LHCN-M2 (cell line): ENCODE measurements at places on chromosomes 11 and 22. TPM values are rescaled to one million over a fixed set of nuclear protein-coding genes. Genes with fewer than 3 reads are reported as not detected.

GRCh38 chr11:313787-314553 is at the start of gene IFITM1:
TSS of gene IFITM1 (plus strand) at chr11:314040. CDS start at chr11:314171, 131 bp downstream.
- DNase-seq = no peak

- no peak for DNase-seq
Measured at GRCh38 chr11:20621679-20622078, 22.3 kb downstream of the SLC6A5 start.

DNA sequence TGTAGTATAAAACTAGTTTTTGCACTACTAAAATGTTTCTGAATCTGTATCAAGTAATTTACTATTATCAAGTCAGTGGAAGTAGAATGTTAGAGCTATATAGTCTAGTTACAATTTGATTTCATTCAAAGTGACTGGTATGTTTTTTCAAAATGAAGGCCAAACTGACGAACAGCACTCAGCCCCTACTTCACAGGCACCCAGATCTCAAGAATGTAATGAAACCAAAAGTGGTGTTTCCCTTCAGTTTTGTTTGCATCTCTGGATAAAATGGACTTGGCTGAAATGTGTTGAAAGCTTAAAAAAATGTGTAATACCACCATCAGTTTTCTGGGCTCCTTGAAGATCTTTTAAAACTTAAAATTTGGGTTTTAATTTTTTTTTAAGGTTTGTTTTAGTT is 46.4 kb downstream of the QSER1 start:
- no peak for DNase-seq

- DNase-seq = no peak
Measured at GRCh38 chr22:25692397-25693267, 49.4 kb upstream of the MYO18B start.

DNA sequence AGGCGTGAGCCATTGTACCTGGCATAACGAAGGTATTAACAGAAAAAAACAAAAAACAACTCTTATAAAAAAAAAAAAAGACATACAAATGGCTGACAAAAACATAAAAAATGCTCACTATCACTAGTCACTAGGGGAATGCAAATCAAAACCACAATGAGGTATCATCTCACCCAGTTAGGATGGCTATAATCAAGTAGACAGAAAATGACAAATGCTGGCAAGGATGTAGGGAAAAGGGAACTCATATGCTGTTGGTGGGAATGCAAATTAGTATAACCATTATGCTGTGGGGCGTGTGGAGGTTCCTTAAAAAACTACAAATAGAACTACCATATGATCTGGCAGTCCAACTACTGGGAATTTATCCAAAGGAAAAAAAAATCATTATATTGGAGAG is 17.0 kb downstream of the THY1 start:
- DNase-seq = peak; percentile 65

DNA sequence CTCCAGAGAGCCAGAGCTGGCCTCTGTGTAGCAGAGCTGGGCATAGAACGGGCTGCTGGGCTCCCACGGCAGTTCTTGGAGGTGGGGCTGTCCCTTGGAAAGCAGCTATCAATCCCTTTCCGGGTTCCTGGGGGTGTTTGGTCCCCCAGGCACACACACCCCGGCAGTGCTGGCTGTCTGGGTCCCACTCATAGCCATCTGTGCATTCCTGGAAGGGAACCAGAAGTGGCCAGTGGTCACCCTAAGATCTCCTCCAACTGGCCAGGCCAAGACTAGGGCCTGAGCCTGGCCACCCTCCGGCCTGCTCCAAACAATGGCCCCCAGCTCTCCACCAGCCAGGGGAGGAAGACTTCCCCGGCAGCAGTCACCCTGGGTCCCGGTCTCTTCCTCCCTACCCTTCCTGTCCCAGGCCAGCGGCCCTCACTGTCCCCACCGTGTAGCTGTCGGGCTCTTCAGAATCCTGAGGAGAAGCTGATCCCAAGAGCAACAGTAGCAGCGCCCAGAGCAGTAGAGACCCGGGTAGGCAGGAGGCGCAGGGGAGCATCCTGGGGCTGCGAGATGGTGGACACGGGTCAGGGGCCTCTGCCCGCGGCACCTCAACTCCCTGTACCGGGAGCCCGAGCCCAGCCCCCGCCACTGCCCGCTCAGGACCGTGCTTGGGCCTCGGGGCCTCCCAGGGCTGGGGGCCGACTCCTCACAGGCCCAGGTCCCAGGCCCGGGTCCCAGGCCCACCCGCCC is 620 bp downstream of the EFEMP2 start:
- peak; percentile 57 for DNase-seq

DNA sequence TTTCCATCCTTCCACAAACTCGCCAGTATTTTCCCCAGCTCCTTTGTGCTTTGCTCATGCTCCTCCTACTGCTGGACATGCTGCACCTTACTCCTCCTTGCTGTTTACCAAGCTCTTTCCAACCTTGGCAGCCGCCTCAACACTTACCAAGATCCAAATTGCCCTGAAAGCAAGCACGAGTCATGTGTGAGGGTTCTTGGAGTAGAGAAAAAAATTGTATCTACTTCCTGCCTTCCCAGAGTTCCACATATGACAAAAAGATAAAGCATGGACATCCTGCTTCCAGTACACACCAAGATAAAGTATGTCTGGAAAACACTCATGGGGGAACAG is 767.5 kb downstream of the NTM start:
- peak; percentile 19 for DNase-seq

DNA sequence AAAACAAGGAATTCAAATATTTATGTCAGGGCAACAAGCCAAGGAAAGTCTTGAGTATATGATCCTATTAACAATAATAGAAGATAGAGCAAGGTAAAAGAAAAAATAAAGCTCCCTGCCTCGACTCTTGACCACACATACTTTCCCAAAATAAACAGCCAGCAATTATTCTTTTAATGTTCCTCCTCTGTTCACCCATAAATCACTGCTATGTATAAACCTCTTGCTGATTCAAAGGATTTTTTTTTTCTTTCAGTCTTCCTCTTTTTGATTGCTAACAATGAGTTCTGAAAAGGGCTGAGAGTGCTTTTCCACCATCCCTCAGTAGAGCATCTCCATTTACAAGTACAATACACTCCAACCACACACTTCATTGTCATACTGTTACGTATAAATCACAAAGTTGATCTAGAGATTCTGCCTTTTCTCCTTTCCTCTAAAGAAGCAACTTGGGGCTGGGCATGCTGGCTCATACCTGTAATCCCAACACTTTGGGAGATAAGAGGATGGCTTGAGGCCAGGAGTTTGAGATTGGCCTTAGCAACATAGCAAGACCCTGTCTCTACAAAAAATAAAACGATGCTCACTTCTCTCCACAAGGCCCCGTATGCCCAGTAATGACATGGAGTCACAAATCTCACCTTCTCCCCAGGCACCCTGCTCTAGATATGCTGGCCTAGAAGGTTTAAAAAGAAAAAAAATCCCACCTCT is 24.0 kb downstream of the RAB30 start:
- no peak for DNase-seq

DNA sequence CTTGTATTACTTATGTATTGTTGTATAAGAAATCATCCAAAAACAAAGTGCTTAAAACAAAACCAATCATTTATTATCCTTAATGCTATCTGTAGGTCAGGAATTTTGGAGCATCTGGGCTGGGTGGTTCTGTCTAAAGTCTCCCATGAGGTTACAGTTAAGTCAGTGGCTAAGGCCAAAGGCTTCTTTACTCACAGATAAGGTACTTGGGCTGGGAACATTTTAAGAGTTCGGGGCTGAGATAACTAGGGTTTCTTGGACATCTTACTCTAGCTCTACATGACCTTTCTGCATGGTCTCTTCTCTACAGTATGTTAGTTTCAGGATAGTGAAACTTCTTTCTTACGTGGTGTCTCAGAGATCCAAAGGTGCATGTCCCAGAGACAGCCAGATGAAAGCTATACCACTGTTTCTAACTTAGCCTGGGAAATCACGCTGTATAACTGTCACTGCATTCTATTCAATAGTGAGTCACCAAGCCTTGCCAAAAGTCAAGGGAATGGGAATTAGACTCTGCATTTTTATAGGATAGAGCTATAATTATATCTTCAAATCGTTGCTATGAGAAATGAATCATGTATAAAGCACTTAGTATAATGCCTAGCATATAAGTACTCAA is 29.6 kb downstream of the SOX6 start:
- no peak for DNase-seq

GRCh38 chr11:13429836-13430235 is 33.2 kb downstream of the BTBD10 start:
- DNase-seq = no peak

DNA sequence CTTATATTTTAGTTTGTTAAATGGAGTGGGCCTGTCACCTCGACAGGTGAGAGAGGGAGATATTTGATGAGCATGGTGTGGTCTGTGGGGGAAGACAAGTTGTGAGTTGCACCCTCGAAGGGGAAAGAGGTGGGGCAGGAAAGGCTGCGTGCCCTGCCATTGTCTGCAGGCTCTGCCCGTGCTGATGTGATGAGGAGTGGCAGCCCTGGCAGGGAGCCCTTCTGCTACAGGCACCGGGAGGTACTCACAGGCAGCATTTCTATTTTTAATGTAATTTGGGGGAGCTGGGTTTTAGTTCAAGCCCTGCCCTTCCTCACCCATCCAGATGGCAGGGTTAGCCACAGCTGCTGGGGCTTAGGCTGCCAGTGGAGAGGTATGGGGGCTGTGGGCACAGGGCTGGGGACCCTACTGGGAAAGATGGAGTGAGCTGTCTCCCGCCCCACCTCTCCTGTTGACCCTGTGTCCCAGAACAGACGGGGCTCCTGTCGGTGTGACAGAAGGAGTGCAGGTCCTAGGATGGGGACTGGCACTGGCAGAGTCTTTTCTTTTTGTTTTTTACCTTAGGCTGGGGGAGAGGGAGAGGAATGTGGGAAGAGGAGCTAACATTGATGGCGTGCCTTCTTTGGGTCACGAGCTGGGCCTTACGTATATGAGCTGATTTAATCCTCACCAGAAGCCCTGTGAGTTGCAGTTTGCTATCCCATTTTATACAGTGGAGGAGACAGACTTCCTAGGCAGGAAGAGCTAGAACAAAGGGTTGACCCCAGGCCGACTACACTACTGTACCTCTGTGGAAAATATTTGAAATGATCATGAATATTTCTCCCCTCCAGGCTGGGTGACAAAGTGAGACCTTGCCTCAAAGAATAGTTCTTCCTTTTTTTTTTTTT is 51.6 kb downstream of the CEP164 start:
- no peak for DNase-seq

DNA sequence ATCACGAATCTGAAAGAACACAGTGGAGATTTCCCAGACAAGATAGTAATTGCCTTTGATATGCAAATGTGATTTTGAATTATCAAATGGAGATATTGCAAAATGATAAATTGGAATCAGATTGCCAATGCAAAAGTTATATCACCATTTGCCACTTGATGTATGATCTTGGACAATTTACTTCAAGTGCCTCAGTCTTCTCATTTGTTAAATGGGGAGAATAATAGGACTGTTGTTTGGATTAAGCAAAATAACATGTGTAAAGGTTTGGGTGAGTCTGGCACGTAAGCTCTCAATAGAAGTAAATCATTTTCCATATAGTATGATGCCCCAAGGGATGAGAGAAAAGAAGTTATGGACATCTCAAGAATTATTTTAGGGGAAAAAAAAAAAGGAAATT is 7.9 kb upstream of the PHF21A start:
- no peak for DNase-seq

GRCh38 chr11:31441296-31441695 is 68.1 kb downstream of the IMMP1L start:
- peak; percentile 2 for DNase-seq

GRCh38 chr11:82682003-82682751 is 51.5 kb downstream of the FAM181B start:
- peak; percentile 69 for DNase-seq

DNA sequence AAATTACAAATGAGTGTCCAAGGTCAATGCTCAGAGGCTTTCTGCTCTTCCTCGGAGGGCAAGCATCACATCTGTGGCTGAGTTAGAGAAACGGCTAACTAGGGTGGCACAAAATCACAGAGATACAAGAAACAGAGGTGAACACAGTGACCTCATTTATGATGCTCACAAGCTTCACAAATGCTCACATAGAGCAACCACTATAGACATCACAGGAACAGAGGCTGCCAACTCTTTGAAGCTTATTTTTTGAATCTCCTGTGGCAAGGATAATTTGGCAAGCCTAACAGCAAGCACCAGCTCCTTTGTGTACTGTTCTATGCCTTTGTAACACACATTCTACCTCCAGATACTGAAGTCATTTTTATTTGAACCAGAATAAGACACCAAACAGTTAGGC is 416.5 kb upstream of the DDI1 start:
- no peak for DNase-seq

Gene MEI1
- not detected in 2 replicates for total RNA-seq

Gene MMP13
- total RNA-seq = 0.13 TPM in 1 of 2 replicates, not detected in the other

Gene SCUBE1
- total RNA-seq = not detected in 2 replicates

Gene OR10G4
- total RNA-seq = not detected in 2 replicates

Gene MUC5B
- not detected in 2 replicates for total RNA-seq

Gene POLR3H
- total RNA-seq = 20.0 and 20.6 TPM in 2 replicates

Gene PDE2A
- 0.06 TPM in 1 of 2 replicates, not detected in the other for total RNA-seq

Gene TMEM151A
- 0.23 and 0.32 TPM in 2 replicates for total RNA-seq

Gene SCGB1D2
- not detected in 2 replicates for total RNA-seq

Gene B4GALNT4
- 0.75 and 1.3 TPM in 2 replicates for total RNA-seq

Gene MMP8
- total RNA-seq = not detected in 2 replicates
